Right lobe of liver (tissue), 6 donors: ENCODE measurements at places on chromosomes 13 and 19. TPM values are rescaled to one million over a fixed set of nuclear protein-coding genes. Genes with fewer than 3 reads are reported as not detected.

- no peak for DNase-seq
Observed at GRCh38 chr13:112670864-112671263, 19.0 kb upstream of the ATP11A start.

GRCh38 chr13:70457474-70457873 is 349.2 kb upstream of the KLHL1 start:
- DNase-seq: no peak

DNA sequence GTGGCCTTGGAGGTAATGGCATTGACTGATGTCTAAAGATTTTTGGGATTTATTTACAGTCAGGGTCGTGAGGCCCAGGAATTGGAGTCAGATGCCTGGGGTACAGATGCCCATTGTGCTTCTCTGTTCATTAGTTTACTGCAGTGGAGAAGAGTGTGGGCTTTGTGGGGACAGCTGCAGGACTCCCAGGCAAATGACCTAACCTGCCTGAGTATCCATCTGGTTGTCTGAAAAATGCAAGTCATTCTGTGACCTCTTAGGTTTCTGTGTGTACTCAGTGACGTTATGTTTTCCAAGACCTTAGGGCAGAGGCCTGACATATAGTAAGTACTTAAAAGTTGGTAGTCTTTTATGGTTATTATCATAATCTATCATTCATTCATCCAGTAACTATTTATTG is 60.5 kb downstream of the SPATA13 start:
- no peak for DNase-seq

- DNase-seq: no peak
Observed at GRCh38 chr19:35229601-35230000, 1.1 kb upstream of the FAM187B start.

The C19orf67 gene
- not detected for total RNA-seq

GRCh38 chr19:5289060-5289990 is 51.3 kb downstream of the PTPRS start:
- no peak for DNase-seq

The ZNF534 gene
- 0.13 TPM for total RNA-seq

- peak; percentile 39 for DNase-seq
Observed at GRCh38 chr19:49213791-49214190, 56.2 kb downstream of the TRPM4 start.

The CARM1 gene
- total RNA-seq: 13.7 TPM

The JAK3 gene
- total RNA-seq: 2.5 TPM

DNA sequence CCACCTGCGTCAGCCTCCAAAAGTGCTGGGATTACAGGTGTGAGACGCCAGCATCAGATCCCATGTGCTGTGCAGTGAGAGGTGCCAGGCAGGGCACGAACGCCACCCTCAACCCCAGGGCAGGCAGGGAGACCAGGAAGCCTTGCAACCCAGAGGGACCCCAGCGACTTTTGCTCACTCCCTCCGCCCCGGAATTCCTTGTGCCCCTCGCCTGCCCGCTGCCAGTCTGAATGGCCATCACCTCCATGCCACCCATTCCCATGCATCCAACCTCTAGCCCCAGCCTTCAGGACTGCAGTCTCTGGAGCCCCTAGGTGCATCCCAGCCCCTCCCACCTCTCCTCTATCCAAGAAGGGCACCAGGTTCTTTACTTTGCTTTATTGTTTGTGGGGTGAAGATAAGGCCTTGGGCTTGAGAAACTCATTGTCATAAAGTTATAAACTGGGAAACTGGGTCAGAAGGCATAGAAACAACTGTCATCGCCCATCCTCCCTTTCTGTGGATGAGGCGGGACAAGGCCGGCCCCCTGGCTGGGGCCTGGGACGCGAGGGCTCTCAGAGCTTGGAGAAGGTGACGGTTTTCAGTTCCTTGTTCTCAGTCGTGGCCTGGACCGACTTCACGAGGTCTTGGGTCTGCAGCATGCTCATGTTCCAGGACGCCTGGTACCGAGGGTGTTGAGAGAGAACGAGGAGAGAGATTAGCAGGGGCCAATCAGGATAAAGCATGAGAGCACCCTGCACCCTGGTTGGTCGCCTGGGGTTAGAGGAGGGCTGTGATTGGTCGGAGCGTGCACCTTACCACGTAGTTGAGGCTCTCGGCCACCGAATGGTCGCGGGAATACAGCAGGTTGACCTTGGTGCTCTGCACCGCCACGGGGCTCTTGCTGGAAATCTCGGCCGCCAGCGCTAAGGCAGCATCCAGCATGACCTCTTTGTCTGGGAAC is 2.6 kb upstream of the LGALS4 start:
- DNase-seq: no peak

The TMEM255B gene
- 2.5 TPM for total RNA-seq

The ZNF816 gene
- total RNA-seq: 1.7 TPM

DNA sequence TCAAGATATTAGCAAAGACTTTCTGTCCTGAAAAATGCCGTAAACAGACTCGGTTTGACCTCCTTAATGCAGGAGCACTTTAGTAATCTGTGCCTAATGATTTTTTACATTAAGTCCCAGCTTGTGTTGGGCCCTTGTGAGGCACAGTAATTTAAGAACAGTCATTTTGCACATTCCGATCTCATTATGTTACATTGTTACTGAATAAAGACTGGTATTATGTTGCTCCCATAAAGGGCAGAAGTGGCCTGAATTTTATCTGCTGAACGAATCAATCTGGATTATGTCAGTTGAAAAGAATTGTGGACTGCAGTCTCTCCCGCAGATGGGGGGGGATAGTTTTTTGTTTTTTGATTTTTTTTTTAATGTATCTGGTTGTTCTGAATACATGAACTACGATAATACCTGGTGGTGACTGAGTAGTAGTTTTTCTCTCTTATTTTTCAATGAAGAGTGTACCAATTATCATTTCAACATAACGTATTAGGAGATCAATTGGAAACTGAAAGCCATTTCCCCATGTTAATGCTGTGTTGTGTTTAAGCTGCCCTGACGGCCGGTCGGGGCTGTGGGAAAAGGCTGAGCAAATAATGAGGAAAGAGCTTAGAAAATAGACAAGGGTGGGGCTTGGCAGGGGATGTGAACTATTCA is 290.2 kb downstream of the ZNF536 start:
- DNase-seq: no peak

The ZNF112 gene
- total RNA-seq: 1.0 TPM

The GRIN3B gene
- total RNA-seq: not detected

The ICAM5 gene
- total RNA-seq: not detected

- DNase-seq: no peak
Observed at GRCh38 chr13:91659256-91660075, 261.0 kb downstream of the GPC5 start.

DNA sequence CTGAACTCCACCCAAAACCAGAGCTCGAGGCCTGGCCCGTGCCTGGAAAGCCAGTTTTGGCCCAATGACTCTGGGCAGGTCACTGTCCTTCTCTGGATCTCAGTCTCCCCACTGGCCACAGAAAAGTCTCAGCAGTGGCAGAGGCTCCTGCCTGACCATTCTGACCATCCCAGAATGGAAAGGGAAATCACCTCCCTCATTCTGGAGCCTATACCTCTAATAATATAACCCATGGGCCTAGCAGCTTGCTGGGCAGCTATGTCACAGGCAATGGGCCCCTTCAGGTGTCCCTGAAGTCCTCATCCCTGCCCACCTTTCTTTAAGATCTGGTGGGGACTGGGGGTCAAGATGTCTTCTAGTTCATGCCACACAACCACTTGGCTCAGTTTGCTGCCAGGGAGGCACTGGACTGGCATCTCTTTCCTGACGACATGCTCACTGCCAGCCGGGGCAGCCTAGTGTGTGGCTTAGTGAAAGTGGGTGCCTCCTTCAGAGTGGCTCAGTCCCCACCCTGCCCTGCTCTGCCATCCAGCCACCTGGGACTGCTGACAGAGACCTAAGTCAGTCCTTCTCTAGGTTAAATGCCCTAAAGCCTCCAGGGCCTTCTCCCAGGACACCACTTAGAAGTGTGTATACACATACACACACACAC is 62.6 kb downstream of the AP1M1 start:
- no peak for DNase-seq

GRCh38 chr19:35216833-35217648 is 11.5 kb downstream of the FAM187B start:
- DNase-seq: no peak

- no peak for DNase-seq
Observed at GRCh38 chr19:41395355-41395754, 1.8 kb downstream of the EXOSC5 start.

DNA sequence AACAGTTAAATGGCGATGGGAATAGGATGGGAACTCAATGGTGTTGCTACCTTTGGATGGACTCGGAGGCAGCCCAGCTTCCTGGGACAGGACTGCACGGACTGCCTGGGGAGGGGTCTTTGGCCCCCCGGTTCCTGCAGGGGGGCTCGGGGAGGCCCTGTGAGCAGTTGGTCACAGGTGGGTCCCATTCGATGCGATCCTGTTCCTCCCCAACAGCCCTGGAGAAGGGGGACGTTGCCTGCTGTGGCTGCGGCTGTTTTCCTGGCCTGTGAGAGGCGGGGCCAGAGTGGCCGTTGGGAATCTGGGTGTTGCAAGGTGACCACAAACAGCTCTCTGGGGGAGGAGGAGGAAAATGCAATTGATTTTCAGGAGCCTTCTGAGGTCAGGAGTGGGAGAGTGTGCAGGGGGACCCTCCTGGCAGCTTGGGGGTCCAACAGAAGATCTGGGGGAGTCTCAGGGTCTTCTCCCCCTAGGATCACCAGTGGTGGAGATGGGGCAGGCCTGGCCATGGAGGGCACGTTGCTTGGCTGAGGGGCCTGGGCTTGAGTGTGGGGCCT is 1.9 kb upstream of the PLPPR3 start:
- no peak for DNase-seq

DNA sequence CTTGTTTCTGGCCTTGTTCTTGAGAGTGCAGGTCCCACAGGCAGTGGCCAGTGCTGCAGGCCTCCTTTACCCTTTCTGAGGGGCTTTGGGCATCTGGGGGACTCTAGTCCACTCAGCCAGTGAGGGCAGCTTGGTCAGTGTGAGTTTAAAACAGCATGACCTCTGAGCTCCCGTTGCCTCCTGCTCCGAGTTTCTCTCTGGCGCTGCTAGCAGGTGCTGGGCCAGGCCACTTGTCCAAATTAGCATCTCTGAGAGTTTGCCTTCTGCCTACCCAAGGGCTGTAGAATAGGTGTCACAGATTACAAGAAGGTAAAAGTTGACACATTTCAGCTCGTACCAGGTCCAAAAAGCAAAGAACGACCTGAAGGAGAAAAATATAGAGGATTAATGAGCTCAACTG is 105.9 kb downstream of the SIPA1L3 start:
- DNase-seq: no peak

The FUT2 gene
- not detected for total RNA-seq

DNA sequence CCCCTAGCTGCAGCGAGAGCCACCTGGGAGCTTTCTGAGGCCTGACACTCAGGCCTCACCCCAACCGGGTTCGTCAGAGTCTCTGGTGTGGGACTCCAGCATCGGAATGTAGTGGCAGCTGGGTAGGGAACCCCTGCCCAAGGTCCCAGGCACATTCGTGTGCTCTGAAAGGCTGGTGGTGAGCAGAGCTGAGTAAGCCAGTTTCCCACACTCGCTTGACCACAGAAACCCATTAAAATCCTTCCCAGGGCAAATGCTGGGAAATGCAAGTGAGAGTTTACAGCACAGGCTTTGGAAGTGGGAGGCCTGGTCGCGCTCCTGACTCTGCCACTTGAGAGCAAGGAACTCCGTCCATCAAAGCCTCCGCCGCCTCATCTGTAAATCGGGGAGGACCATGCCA is 4.2 kb downstream of the TRAPPC6A start:
- DNase-seq: no peak

The PSENEN gene
- 24.2 TPM for total RNA-seq

The TMEM38A gene
- total RNA-seq: 6.8 TPM

DNA sequence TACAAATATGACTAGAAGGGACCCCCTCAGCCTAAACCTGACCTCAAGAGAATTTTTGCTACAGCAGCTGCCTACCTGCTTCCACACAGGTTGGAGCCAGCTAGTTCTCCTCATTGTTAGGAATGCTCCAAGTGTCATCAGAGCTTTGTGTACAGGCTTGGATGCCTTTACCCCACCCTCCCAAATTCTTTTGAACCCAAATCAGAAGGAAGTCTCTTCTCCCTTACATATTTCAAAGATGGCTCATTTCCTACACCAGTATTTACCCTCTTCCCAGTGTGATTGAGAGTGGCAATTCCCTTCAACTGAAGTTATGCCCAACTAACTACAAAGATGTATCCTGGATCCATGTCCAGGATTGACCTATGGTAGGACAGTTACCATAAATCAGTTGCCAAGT is 323.2 kb downstream of the OXGR1 start:
- no peak for DNase-seq

DNA sequence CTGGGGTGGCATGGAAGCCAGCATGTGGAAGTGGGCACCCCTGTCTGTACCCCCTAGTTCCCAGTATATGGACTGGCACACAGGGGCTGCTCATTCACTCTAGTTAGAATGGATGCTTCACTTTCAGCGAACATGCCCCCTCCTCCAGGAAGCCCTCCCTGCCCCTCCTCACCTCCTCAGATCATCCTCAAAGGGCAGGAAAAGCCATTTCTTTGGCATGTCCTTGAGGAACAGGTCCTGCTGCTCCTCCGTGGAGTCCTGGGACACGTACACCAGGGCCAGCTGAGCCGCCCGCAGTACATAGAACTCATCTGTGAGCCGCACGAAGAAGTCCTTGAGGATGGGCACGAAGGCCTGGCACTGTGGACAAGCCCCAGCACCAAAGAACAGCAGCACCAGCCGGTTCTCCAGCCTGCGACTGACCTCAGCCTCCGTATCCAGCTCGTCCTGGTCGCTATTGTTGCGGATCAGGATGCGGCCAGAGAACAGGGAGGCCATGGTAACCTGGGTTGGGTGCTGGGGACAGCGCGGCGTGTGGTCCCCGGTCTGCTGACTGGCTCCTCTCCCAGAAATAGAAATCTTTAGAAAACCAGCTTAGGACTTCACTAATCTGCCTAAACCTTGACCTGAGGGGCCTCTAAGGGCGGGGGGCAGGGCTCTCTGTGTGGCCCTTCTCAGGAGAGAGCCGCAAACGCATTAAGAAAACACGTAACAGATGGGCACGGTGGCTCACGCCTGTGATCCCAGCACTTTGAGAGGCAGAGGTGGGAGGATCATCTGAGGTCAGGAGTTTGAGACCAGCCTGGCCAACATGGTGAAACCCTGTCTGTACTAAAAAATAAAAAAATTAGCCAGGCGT is at the start of gene NXNL1:
Gene NXNL1 (minus strand): TSS at position 555 of the 859 bp plus-strand sequence. CDS start 57 bp downstream, at position 498.
- DNase-seq: no peak

GRCh38 chr13:111204438-111205177 is 89.5 kb downstream of the ARHGEF7 start:
- no peak for DNase-seq

The RFPL4AL1 gene
- 0.57 TPM for total RNA-seq

The ACTMAP gene
- total RNA-seq: 4.3 TPM

- DNase-seq: no peak
Observed at GRCh38 chr13:79108914-79109643, 297.0 kb downstream of the RBM26 start.

DNA sequence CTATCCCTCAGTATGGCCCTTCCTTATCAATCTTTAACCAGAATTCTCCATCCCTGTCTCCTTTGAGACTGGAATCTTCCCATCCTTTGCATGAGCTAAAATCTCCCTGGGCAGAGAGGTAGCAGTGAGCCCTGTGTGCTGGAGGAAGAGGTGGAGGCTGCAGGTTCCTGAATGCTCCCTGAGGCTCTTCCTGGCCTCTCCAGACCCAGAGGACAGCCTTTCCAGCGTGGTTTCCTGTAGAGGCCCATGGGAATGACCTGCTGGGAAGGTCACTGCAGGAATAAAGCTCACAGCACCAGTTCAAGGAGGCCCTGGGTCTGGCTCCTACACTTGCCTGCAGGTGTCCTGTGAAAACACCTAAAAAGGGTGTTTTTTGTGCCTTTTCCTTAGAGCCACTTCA is 4.6 kb downstream of the OR10H2 start:
- DNase-seq: no peak

The PCP2 gene
- total RNA-seq: not detected

The COL4A2 gene
- total RNA-seq: 18.3 TPM

The SIGLEC14 gene
- total RNA-seq: 2.9 TPM

- no peak for DNase-seq
Observed at GRCh38 chr19:48133094-48133493, 22.5 kb upstream of the PLA2G4C start.
